ENCODE measurements at places on chromosomes 2 and 18.

DNA sequence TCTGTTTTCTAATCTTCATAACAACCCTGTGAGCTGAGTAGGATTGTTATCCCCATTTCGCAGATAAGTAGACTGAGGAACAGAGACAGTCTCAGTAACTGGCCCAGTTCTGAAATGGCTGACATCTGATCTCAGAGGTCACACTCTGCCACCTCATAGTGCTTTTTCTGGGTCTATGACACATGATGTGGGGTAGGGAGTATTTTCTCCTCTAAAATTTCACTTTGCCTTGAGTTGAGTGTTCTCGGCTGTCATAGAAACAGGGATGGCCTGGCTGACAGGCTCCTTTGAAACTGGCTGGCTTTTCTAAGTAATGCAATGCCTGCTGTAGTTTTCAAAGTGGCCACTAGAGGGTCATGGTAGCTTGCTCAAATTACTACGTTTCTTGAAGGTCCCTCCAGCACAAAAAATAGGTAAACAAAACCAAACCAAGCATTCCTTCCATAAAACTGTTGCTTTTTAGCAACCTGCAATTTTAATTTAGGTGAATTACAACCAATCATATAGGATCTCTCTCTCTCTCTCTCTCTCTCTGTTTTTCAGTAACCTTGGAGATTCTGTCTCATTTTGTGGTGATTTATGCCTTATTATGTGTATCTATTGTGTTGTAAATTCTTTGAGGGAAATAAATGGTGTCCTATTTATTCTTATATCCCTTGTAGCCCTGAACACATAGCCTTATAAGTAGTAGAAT is 84.2 kb upstream of the TTN start:
- DNase-seq: peak; percentile 49

DNA sequence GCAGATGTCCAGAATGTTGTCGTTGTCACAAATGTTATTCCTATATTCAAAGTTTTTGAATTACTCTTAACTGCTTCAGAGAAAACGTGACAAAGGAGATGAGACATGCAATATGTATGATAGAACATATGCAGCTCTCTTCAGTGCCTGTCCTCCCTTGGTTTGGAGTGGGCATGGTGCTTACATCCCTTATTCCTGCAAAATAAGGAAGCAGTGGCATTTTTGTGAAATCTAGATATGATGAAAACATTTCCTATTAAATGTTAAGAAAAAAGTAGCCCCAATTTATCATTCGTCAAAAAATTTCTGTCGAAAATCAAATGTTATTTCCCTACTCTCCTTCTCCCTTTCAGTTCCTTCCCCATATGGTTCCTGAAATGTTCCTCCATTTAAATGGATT is 457.5 kb upstream of the FANCL start:
- no peak for DNase-seq

- DNase-seq: no peak
Measured at GRCh38 chr18:51506811-51507210, 309.3 kb upstream of the MEX3C start.

DNA sequence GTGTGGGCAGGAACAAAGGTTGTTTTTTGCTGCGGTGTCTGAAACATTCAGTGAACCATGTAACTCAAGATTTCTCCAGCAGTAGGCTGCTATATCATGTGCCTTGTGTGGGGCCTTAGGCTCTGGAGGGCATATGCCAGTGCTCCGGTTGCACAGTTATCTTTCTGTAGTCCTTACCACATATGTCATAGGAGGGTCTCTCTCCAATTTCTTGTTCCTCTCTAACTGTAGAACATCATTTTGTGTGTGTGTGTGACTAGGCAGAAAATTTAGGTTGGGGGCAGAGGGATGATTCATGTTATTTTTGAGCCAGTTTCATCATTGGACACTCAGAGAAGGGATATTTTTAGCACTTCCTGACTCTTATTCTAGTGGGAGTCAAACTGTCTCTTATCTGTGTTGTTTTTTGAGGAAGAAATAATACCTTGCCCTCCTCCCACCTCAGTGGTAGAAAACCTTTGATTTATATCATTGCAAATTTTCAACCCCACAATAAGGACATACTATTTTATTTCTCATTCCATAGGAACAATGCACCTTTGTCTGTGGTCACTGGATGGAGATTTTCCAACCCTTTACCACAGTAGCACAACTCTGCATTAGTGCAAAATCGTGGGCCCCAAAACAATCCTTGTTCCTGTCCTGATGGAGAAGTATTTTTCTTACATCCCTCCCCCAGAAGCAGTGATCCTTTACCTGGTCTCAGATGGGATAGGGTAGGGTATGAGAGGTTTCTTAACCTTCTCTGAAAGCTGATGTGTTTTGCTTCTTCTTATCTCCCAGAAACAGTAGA is 113.9 kb downstream of the CCDC74A start:
- no peak for DNase-seq

DNA sequence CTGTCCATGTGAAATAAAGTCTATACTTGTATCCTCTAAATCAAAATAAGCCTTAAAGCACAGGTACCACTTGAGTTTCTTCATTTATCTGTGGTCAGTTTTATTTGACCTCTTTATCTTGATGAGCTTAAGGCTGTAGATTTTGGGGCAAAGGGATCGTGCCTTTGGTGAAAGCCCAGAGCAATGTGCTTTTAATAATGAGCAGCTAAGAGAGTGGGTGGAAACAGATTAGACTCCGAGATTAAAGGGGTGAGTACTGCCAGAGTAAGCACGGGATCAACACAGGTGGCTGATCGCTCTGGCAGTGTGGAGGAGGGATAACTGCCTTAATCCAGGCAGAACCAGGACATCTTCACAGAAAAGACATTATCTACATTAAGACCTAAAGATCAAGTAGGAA is 280.4 kb downstream of the TDRD15 start:
- DNase-seq: no peak

- DNase-seq: peak; percentile 89
Measured at GRCh38 chr2:200901459-200902072, 12.4 kb downstream of the NIF3L1 start.

DNA sequence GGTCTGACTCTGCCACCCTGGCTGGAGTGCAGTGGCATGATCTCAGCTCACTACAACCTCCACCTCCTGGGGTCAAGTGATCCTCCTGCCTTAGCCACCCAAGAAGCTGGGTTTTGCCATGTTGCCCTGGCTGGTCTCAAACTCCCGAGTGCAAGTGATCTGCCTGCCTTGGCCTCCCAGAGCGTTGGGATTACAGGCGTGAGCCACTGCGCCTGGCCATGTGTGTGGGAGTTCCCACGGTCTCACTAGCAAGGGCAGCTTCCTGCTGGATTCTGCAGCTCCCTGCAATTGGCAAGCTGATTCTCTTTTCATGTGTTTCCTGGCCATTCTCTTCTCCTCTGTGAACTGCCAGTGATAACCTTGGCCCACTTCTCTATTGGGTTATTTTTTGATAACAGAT is 84.0 kb downstream of the USP40 start:
- no peak for DNase-seq

DNA sequence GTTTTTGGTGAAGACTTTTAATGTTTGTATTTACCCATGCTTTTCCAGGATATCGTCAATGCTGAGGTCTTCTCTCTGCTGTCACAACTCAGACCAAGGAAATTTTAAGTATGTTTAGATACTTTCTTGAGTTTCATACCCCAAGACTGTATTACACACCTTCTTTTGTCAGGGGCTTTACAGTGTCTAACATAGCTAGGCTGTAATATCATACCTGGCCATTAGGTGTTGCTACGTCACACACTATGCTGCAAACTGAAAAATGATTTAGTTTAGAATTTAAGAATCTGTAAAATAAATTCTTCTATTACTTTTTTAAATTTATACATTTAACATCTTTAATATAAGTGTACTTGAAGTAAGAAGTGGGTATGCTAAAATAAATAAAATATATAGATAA is 358.4 kb upstream of the NRP2 start:
- no peak for DNase-seq

- no peak for DNase-seq
Measured at GRCh38 chr2:27854229-27854862, 35.8 kb downstream of the RBKS start.

DNA sequence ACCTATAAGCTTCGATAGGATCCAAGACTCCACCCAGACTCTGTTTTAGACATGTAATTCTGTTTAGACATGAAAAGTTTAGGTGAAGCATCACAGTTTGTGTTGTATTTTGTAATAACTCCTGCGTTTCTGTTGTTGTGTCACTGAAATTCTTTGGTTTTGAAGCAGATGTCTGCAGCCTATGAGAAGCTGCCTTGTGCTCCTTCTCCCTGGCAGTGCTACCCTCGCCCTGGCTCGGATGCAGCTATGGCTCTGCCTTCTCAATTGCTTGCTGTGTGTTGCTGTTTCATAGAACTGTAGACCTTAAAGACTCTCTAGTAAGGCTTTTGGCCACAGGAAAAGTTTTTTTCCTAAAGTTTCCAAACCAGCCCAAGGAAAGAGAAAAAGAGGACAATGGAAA is 40.2 kb upstream of the ZNF638 start:
- no peak for DNase-seq

DNA sequence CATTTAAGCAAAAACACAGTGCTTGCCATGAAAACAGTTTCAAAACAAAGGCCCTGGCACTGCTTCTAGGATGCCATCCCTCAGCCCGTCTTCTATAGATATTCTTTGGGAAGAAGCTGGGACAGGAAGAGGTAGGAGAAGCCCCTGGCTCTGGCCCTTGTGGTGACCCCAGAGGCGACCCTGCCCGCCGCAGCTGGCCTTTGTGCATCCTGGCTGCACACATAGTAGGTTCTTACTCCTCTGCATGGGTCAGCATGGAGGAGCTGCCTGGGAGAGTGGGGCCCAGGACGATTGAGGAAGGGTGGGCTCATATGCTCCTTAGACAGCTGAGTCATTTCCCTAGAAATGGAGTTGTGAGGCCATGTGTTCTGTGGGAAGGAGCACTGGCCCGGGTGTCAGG is 44.4 kb upstream of the OTOF start:
- no peak for DNase-seq

DNA sequence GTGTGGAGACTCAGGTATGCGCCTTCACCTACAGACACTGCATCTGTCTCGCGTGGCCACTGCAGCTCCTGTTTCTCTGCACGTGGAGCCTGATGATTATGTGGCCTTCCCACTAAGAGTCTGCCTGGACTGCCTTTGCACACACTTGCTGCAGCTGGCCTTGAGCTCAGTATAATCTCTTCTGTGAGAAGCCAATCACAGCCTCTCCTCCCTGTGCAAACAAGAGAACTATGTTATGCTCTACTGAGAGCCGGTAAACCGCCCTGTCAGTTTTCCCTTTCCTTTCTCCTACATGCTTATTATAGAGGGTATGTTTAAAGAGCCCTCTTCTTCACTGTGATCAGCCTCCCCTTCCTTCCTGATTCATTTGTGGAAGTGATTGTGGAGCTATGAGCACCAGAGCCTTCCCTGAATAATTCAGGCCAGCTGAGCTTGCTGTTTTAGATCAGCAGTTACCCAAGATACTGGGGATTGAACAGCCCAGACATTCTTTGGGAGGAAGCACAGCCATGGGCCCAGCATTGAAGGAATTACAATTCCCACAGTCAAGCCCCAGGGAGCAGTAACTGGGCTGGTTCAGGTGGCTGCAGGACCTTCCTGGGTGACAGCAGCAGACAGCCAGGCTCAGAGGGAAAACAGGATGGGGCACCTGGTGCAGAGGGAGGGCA is 3.7 kb upstream of the TGFA start:
- no peak for DNase-seq

DNA sequence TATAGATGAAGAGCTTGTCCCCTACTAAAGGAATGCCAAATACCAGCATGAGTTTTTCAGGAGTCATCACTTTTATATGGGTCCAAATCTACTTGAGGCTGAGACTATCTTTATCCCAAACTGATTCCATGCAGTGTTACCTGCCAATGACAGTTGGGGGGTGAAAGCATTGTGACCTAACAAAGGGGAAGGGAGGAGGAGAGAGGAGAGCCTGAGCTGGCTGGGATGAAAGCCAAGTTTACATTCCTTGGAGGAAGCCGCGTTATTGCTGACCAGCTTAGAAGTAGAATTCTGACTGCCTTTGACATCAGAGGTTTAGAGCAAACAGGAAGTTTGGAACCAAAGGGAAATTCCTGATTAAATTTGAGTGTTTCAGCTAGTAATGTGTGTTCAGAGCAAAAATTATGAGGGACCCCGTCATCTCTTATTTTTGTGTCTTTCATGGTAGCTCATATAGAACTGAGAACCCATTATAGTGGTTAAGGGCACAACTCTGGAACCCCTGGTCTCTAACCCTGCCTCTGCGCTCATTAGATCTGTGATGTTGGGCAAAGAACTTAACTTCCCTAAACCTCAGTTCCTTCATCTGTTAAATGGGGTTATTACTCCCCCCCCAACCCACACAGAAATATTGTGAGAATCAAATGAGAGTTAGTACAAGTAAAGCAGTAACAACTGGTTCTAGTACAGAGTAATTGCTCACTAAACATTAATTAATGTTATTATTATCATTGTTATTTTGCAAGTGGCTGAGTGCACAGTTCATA is 199.3 kb upstream of the EPAS1 start:
- DNase-seq: no peak

- no peak for DNase-seq
Measured at GRCh38 chr2:118222273-118222594, 134.0 kb downstream of the INSIG2 start.

GRCh38 chr2:31297751-31298150 is 63.8 kb downstream of the EHD3 start:
- peak; percentile 54 for DNase-seq

GRCh38 chr2:214328941-214329340 is 81.9 kb upstream of the VWC2L start:
- no peak for DNase-seq

- DNase-seq: no peak
Measured at GRCh38 chr2:170862286-170862902, 45.7 kb downstream of the GAD1 start.

DNA sequence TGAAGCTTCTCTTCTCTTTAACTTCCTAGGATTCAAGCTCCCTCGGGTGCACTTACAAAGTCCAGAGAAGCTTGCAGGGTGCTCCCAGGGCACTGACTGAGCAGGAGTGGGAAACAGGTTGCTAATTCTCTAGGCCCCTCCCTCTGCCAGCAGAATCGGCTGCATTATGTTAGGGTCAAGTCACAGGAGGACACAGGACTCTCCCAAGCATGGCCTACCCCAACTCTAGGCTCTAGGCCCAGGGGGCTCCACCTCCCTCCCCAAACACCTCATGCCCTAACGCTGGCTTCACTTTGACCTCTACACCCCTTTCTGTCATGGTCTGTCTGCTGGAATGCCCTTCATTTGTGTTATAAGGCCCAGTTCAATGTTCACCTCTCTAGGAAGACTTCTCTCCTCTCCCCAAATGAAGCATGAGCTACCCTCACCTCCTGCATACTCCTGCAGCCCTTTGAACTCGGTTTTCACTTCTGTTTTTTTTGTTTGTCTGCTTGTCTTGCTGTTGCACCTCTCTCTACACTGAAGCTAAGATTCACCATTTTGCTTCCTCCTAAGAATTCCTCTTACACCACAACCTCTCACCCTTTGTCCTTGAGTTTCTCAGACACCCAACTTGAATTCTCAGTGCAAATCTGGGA is 521.8 kb upstream of the ID2 start:
- no peak for DNase-seq

- no peak for DNase-seq
Measured at GRCh38 chr2:121969166-121969565, 213.7 kb downstream of the TSN start.

- DNase-seq: no peak
Measured at GRCh38 chr2:160270571-160271113, 70.6 kb upstream of the ITGB6 start.

Measured in germinal center (tissue), 1 donor.